ENCODE measurements at places on chromosomes 7 and 10. TPM values are rescaled to one million over a fixed set of nuclear protein-coding genes. Genes with fewer than 3 reads are reported as not detected.

The PRLHR gene
- polyA plus RNA-seq = not detected

The TAS2R41 gene
- polyA plus RNA-seq = not detected

The TNRC18 gene
- 81.3 TPM for polyA plus RNA-seq

The ABCC2 gene
- polyA plus RNA-seq = 0.42 TPM

The PTPN20 gene
- polyA plus RNA-seq = 0.74 TPM

The JAKMIP3 gene
- 0.44 TPM for polyA plus RNA-seq

The HHEX gene
- 9.0 TPM for polyA plus RNA-seq

The NPY gene
- polyA plus RNA-seq = 29.4 TPM

The SYT15B gene
- 1.7 TPM for polyA plus RNA-seq

DNA sequence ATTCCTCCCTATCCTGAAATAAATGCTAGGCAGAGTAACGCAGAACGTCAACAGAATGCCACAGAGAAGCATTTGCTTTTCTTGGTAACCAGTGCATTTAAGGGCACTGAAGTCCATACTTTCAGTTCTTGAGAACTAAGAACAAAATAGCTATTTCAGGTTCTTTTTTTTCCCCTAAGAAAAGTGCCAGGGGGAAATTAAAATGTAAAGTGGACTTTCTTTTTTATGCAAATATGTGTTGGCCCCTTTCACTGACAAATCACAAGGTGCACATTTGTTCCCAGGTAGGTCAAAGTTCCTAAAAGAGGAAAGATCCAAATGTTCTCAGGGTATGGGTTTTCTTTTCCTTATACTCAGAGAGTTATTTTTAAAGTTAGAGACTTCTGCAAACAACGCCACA lies 151.5 kb downstream of the HPSE2 start:
- no peak for DNase-seq

GRCh38 chr10:61283066-61283465 lies 170.1 kb downstream of the TMEM26 start:
- no peak for DNase-seq

DNA sequence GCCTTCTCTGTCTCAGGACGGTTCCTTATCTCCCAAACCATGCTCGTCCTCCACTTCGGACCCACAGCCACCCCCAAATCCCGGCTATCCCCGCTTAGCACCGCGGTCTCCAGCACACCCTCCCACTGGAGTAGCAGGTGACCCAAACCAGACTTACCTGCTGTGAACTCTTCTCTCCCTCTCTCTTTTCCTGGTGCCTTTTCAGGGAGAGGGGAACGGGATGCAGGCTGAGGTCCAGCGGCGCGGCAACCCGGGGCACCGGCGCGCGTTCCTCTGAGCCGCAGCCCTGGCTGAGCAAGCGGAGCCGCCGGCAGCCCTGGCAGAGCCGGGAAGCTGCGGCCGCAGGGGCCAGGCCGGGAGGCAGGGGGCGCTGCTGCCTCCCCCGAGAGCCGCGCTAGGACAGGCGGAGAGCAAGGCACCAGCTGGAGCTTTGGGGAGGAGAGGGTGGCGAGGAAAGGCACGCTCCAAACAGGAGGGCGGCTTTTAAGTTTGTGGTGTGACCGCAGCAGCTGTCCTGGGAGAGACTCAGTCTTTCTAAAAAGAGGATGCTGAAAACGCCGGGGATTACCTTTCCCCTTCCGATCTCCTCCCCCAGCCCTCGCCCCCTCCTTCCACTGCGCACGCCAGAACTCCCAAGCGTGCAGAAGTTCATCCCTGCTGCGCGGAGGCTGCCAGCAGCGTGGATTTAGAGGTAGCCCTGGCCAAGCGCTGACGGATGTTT lies at the start of gene SEMA3D:
SEMA3D (minus strand) TSS at position 536 of the 721 bp plus-strand sequence. CDS start 65,165 bp downstream, outside the sequence.
- DNase-seq = peak; percentile 91

DNA sequence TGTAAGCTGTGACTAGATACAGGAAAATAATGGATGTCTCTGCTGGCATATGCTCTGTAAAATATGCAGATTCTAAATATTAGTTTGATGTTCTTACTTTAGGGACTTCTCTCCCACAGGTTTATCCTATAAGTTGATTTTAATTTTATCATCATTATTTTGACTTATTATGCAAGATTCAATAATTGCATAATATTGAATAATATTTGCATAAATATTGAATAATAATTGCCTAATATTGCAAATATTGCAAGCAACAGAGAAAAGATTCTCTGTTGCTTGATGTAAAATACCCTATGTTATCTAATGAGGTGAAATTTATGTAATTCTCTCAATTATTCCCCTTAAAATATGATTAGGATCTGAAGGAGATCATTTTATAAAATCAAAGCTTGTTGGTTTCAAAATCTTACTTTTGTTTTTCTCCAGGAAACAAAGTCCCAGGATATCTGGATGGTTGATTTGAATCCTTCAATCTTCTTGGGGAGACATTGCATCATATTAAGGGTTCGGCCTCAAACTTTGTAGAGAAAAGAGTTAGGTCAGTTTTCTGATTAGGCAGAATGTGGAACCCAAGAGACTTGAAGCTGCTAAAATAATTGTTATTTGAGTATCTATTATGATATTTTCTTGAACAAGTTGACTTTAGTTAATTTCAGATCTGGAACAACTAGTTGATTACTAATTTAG lies 92.8 kb upstream of the MTPN start:
- DNase-seq = no peak

- no peak for DNase-seq
Observed at GRCh38 chr7:111424768-111425167, 137.5 kb downstream of the IMMP2L start.

DNA sequence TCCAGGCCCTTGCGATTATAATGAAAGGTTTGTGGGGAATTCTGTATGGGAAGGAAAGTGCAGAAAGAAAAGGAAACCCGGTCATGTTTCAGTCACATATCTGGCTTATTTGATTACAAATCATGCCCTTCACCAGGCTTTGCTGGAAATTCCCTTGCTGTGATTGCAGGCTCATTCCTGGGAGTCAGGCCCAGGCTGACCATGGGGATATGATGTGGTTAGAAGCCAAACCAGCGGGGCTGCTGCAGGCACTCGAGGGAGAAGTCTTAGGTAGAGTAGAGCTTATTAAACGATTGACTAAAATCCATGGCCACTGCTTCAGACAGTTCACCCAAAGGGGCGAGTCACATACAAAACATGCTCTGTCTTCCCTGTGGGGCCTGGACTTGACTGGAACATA lies 16.2 kb downstream of the PKD1L1 start:
- no peak for DNase-seq

DNA sequence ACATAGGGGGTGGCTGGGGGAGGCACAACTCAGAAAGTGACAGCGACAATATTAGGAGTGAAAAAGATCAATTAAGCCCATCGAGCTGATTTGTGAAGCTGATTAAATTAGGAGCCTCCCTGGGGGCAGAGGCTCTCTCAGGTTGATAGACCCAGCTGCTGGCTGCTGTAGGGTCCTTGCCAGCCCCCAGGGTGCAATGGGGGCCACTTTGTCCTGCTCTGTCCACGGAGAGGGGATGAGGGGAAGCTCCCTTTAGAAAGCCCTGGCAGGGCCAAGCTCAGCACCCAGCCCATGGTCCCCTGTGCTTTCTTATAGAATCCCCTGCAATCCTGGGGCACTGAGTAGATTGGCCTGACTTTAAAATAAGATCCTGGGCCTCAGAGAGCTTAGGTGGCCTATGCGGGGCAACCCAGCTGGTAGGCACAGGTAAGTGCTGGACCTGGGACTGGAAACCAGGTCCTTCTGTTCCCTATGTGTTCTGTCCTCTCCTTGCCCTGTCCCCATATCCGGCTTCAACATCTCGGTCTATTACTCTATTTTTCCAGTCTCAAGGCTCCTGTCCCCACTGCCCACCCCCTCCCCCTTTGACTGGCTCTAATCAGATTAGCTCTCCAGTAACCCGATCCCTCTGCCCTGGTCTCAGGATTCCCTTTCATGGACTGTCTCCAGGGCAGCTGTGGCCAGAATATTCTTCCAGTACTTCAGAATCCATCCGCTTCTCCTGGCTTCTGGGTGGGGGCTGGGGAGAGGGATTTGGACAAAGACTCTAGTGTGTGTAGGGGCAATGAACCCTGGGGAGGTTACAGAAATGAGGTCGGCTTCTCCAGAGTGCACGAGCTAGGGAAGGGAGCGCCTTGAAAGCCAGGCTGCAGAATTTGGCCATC lies 259.6 kb downstream of the RPS24 start:
- DNase-seq = peak; percentile 81

- peak; percentile 11 for DNase-seq
Observed at GRCh38 chr7:14630048-14630447, 272.5 kb downstream of the DGKB start.

GRCh38 chr7:21542891-21543527 lies at the start of gene DNAH11:
TSS of gene DNAH11 (plus strand) at chr7:21543039. CDS start at chr7:21543246, 207 bp downstream.
- DNase-seq = peak; percentile 38

DNA sequence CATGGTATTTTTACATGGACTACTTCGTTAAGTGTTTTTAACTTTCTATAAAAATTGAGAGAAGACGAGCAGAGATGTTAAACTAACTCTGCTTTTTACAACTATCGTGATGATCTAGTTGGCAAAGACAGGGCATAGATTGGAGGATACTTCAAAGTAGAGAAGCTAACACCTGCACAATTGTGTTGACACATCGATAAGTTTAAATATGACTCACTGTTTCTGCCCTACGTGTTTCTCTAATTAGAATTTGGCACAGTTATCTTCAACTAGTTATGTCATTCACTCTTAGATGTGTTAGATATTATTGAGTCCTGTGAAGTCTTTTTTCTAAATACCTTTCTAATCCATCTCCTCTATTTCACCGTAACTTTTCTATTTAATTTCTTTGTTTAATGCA lies 68.5 kb upstream of the FERD3L start:
- no peak for DNase-seq

DNA sequence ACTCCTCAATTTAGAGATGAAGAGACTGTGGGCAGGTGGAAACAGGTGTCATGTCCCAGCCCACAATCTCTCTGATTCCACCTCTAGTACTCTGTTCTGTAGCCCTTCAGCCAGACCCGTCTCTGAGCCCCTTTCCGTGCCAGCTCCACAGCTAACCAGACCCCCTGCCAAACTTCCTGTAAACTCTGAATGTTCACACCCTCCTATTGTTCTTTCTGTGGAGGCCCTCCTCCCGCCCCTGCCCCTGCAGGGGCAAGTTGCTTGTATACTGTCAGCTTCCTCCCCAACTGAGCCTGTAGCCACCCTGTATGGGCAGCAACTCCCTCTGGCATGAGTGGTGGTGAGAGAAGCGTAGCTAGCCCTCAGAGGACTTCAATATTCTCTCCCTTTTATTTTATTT lies 520.7 kb downstream of the SORCS3 start:
- DNase-seq = no peak

- no peak for DNase-seq
Observed at GRCh38 chr10:695396-695795, 5.9 kb upstream of the DIP2C start.

- no peak for DNase-seq
Observed at GRCh38 chr7:132428247-132428919, 147.9 kb downstream of the PLXNA4 start.

DNA sequence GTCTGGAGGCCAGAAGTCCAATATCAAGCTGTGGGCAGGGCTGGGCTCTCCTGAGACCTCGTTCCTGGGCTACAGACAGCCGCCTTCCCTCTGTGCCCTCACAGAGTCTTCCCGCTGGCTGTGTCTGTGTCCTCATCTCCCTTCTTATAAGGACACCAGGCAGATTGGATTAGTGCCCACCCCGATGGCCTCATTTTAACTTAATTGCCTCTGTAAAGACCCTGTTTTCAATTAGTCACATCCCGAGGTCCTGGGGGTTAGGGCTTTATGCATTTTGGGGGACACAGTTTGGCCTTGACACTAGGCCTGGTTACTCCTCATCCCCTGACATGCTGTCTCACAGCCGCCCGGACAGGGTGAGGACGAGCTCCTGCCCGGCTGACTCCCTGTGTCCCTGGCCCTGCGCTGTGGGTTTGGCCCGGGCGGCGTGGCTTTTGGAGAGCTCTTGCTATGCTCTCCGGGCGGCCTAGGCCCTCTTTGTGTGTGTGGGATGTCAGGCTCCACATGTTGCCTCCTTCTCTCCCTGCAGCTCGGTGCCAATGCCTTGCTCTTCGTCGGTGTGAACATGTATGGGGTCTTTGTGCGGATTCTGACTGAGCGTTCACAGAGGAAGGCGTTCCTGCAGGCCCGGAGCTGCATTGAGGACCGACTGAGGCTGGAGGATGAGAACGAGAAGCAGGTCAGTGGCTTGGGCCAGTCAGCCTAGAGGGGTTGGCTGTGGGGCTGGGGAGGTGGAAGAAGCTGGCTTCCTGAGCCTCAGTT lies 18.2 kb downstream of the ADCY1 start:
- no peak for DNase-seq

GRCh38 chr7:90396420-90396819 lies 6.8 kb upstream of the CLDN12 start:
- no peak for DNase-seq

DNA sequence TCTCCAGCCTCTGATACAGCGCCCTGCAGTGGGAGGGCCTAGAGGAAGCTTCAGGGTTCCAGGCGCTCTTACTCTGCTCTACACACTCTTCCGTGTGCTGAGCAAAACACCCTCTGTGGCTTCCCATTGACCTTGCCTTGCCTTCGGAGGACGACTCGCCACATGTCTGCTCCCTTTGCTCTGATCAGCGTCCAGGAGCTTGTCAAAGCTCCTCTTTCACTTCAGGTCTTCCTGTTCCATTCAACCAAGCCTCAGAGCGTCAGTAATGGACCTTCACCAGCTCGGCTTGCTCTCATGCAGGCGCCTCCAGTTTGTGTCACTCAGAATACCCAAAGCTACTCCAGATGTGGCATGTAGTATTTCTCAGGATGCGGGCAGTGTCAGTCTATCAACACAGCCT lies 173.9 kb downstream of the ARID5B start:
- DNase-seq = no peak

GRCh38 chr10:72235544-72236279 lies 19.6 kb upstream of the ASCC1 start:
- DNase-seq = no peak

GRCh38 chr7:92303761-92304160 lies 58.0 kb downstream of the ANKIB1 start:
- no peak for DNase-seq

- peak; percentile 37 for DNase-seq
Observed at GRCh38 chr10:14153570-14154055, 177.1 kb downstream of the FRMD4A start.

DNA sequence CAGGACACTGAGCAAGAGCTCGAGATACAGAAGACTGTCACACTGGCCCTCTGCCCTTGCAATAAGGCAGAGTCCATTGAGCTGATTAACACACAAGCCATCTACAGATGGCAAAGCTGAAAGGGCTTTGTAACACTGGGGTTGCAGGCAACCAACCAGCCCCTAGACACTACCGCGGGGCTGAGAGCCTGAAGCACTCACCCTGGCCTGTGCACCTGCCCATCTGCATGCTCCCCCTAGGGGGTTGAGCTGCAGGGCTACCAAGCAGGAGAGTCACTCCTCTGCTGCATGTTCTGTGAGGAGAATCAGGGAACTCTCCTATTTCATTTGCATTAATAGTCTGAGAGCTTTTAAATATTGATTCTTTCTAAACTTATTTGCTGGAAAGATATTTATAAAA lies 128.1 kb upstream of the VIPR2 start:
- DNase-seq = no peak

- no peak for DNase-seq
Observed at GRCh38 chr10:124624895-124625294, 119.3 kb downstream of the FAM53B start.

DNA sequence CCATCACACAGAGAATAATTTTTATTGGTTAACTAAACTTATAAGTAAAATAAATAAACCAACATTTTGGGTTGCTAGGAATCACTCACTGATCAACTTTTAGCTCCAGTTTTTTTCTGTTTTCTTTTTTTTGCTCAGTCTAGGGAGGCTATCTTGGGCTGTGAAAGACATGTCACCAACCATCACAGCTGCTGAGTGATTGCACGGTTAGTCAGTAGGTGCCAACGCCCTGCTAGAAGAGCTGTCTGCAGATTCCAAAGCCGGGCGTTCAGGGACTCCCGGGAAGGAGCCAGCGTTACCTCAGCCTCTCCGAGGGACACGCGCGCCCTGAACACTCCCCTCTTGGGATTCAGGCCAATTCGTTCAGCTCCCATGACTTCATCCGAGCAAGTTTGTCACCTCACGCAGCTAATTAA lies 604 bp upstream of the STAM start:
- DNase-seq = no peak

Measured in muscle of leg (tissue), 16 donors.